Upper lobe of left lung (tissue), 6 donors: ENCODE measurements at places on chromosomes 5 and 9. TPM values are rescaled to one million over a fixed set of nuclear protein-coding genes. Genes with fewer than 3 reads are reported as not detected.

- peaks cover 51% of the 10 kb centered on the region for H3K4me1 ChIP-seq
- H3K4me3 ChIP-seq, result no peak overlapping the region
- H3K36me3 ChIP-seq, result peaks cover 4% of the 10 kb centered on the region
- DNase-seq, result no peak
Measured at GRCh38 chr5:39415201-39415600, 9.6 kb downstream of the DAB2 start.

GRCh38 chr9:98787766-98788335 lies 8.5 kb downstream of the ANKS6 start:
- no peaks in the 10 kb centered on the region for H3K27me3 ChIP-seq
- no peak overlapping the region for H3K4me3 ChIP-seq
- peaks cover 20% of the 10 kb centered on the region for H3K4me1 ChIP-seq
- no peak for DNase-seq

DNA sequence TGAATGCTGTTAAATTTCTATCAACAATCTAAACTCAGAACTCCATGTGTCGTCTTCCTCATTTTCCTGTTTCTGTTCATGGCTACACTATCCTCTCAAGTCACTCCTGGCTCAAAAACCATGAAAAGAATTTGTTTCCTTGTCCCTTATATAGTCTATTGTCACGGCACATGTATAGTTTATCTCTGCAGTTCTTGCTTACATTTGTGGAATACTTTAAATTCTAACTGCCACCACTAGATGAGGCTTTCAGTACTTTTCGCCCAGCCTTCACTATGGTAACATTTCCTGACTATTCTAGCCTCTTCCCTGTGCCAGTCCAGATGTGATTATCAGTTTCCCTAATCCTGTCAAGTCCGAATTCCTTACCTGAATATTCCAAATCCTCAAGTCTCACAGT lies 34.6 kb downstream of the PKD2L2 start:
- DNase-seq, result no peak
- no peaks in the 10 kb centered on the region for H3K4me1 ChIP-seq
- no peaks in the 10 kb centered on the region for H3K36me3 ChIP-seq
- H3K4me3 ChIP-seq, result no peak overlapping the region
- no peak overlapping the region for H3K27ac ChIP-seq
- no peaks in the 10 kb centered on the region for H3K27me3 ChIP-seq

DNA sequence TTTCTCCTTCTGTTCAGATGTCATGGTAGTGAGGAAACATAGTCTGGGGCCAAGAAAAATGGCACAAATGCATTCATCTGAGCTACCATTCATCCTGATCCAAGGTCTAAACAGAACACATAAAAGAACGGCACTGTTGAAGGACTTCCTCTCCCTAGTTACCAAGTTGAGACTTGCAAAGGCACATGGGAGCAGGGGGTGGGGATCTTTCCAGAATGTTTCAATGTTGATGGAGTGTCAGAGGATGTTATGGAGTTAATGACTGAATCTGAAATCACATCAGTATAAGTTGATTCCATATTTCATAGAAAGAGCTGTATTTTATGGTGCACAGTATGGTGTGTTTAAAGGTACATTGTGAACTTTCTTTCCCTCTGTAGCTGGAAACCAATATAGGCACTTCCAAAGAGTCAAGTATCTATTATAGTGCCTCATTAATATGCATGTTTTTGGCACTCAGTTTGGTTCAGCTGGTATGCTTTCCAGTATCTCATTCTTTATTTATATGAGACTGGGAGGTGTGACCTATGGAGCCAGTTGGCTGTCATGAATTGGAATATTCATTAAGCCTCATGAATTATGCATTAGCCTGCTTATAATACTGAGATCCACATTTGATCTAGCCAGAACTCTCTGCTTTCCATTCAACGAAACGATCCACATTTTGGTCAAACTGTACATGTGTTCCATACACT lies 603.0 kb downstream of the NR2F1-AS1 start:
- H3K36me3 ChIP-seq, result no peaks in the 10 kb centered on the region
- no peak for DNase-seq
- H3K4me3 ChIP-seq, result no peak overlapping the region

DNA sequence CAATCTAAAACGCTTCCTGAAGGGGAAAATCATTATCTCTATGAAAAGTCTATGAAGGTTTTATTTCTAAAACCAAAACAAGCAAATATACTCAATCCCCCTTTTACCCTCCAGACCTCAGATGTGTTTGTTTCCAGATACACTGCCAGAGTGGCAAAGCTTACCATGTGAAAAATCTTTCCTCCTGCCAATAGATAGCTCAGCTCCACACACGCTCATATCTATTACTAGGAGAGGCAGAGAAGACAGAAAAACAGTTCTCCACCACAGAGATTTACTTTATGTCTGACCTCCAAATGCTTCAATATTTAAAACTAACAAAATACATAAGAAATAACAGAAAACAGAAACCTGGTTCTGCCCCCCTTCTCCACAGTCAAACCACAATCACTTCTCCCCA lies 7.0 kb downstream of the IRX2 start:
- H3K36me3 ChIP-seq, result no peaks in the 10 kb centered on the region
- H3K4me1 ChIP-seq, result peaks cover 17% of the 10 kb centered on the region
- peaks cover 36% of the 10 kb centered on the region for H3K27me3 ChIP-seq
- no peak overlapping the region for H3K27ac ChIP-seq

DNA sequence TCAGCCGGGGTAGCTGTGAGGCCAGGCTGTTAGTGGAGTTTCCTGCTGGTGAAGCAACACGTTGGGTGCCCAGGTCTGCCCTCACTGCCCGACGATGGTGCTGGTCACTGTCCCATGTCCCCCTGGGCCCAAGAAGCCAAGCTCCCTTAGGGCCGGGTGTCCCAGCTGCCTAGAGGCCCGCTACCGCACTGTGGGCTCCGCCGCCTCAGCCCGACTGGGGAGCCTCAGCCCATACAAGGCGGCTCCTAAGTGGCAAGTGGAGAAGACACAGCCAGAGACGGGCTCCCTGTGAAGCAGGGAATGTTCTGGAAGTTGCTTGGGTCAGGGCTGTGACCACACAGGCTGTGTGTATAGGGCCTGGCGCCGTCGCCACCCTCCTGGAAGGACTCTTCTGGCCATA lies 96.9 kb downstream of the RXRA start:
- DNase-seq, result peak; percentile 74
- no peak overlapping the region for H3K4me3 ChIP-seq
- peak overlapping the region; percentile 66 for H3K27ac ChIP-seq
- H3K36me3 ChIP-seq, result peaks cover 49% of the 10 kb centered on the region
- H3K27me3 ChIP-seq, result no peaks in the 10 kb centered on the region

GRCh38 chr5:72018143-72018803 lies 89.0 kb upstream of the MAP1B start:
- no peaks in the 10 kb centered on the region for H3K36me3 ChIP-seq
- no peak overlapping the region for H3K4me3 ChIP-seq
- H3K27ac ChIP-seq, result no peak overlapping the region

- H3K36me3 ChIP-seq, result no peaks in the 10 kb centered on the region
- no peaks in the 10 kb centered on the region for H3K27me3 ChIP-seq
- no peaks in the 10 kb centered on the region for H3K4me1 ChIP-seq
- H3K4me3 ChIP-seq, result no peak overlapping the region
- no peak overlapping the region for H3K27ac ChIP-seq
Measured at GRCh38 chr5:2149195-2149539, 266.4 kb upstream of the IRX4 start.

DNA sequence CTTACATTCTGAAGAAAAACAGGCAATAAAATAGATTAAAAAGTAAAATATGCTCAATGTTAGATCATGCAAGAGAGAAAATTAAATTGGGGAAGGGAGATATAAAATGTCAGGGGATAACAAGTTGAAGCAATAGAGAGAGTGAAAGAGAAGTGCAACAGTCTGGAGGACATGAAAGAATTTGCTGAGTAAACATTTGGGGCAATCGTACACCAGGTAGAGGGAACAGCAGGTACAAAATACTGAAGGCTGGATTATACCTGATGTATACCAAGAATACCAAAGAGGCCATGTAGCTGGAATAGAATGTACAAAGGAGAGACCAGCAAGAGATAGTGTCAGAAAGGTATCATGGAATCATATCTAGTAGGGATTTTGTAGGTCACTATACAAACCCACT lies 300.8 kb downstream of the DNAH5 start:
- H3K4me1 ChIP-seq, result no peaks in the 10 kb centered on the region
- no peak overlapping the region for H3K27ac ChIP-seq
- H3K27me3 ChIP-seq, result no peaks in the 10 kb centered on the region

DNA sequence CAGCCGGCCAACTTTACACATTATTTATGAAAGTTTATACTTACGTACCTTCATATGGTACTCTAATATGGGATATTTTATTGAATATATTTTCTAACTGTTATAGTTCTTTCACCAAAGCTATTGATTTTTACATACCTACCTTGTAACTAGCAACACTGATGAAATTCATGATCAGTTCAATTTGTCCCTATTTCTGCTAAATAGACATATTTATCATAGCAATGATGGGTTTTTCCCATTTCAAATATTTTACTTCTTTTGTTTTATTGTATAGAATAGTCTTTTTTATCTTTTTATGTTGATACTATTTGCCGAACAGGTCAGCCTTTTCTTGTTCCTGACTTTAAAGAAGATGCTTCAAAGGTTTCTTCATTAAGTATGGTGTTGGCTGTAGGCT lies 59.0 kb upstream of the CTNND2 start:
- H3K27me3 ChIP-seq, result no peaks in the 10 kb centered on the region
- no peak overlapping the region for H3K4me3 ChIP-seq
- no peaks in the 10 kb centered on the region for H3K4me1 ChIP-seq
- DNase-seq, result no peak

GRCh38 chr9:77783518-77783917 lies 135.4 kb upstream of the GNA14 start:
- no peak overlapping the region for H3K27ac ChIP-seq
- no peaks in the 10 kb centered on the region for H3K27me3 ChIP-seq
- no peak overlapping the region for H3K4me3 ChIP-seq
- peaks cover 5% of the 10 kb centered on the region for H3K4me1 ChIP-seq

DNA sequence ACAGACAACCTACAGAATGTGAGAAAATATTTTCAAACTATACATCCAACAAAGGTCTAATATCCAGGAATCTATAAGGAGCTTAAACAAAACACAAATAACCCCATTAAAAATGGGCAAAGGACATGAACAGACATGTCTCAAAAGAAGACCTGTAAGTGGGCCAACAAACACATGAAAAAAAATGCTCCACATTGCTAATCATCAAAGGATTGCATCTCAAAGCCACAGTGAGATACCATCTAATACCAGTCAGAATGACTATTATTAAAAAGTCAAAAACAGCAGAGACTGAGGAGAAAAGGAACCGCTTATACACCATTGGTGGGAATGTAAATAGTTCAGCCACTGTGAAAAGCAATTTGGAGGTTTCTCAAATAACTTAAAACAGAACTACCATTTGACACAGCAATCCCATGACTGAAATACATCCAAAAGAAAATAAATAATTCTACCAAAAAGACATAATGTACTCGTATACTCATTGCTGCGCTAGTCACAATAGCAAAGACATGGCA lies 39.1 kb upstream of the C5orf63 start:
- no peak overlapping the region for H3K4me3 ChIP-seq
- H3K36me3 ChIP-seq, result no peaks in the 10 kb centered on the region
- no peaks in the 10 kb centered on the region for H3K4me1 ChIP-seq
- no peak overlapping the region for H3K27ac ChIP-seq

DNA sequence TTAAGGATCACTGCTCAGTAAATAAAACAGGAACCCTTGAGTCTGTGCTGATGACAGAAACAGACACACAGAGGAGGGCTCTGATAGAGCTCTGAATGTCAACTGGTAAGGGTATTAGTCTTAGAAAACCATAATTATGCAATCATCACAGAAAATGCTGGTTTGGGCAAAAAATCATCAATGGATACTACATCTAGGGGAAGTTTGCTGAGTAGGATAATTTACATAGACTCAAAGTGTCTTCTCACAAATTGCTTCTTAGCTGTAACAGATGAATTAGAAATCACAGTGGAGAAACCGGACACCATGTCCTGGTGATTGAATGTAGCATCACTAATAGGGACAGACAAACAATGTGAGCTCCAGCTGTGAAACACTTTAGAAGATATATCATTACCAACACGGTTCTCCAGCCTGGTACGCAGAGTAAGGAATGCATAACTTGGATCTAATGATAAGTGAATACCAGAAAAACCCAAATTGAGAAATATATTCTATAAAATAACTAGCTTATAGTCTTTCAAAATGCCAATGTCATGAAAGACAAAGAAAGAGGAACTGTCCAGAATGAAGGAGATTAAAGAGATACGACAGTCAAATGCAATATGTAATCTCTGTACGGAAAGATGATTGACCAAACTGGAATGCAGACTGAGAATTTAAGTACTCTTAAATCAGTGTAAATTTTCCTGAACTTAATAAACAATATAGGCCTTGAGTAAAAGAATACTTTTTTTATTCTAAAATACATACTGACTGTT lies 17.3 kb downstream of the CHD1 start:
- H3K27ac ChIP-seq, result no peak overlapping the region
- no peak for DNase-seq
- H3K36me3 ChIP-seq, result peaks cover 6% of the 10 kb centered on the region
- H3K4me1 ChIP-seq, result peaks cover 13% of the 10 kb centered on the region
- no peaks in the 10 kb centered on the region for H3K27me3 ChIP-seq

DNA sequence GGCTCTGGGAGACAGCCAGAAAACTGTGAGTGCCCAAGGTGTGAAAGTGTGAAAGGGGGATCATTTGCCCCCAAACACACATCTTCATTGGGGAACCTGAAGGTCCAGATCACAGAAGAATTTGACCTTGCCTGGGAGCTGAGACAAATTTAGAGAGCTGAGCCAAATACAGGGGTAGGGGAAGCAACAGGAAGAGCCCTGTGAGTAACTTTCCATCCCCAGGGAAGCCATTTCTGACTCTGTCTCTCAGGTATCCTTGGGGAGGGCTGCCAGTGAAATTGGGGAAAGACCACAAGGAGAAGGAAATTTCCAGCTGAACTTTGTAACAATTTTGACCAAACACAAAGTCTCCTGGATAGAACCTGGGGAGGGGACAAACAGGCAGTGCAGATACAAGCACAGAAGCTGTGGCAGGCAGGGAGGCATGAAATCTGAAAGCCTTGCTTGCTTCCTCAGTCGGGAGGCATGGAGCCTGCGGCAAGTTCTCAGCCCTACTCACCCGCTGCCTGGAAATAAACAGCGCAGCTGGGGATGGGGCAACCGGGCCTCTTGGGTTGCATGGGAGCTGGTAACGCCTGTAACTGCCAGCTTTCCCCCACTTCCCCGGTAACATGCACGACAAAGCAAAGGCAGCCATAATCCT lies 31.5 kb upstream of the ZCCHC9 start:
- H3K27ac ChIP-seq, result no peak overlapping the region
- H3K4me1 ChIP-seq, result no peaks in the 10 kb centered on the region
- no peak overlapping the region for H3K4me3 ChIP-seq
- no peaks in the 10 kb centered on the region for H3K27me3 ChIP-seq

DNA sequence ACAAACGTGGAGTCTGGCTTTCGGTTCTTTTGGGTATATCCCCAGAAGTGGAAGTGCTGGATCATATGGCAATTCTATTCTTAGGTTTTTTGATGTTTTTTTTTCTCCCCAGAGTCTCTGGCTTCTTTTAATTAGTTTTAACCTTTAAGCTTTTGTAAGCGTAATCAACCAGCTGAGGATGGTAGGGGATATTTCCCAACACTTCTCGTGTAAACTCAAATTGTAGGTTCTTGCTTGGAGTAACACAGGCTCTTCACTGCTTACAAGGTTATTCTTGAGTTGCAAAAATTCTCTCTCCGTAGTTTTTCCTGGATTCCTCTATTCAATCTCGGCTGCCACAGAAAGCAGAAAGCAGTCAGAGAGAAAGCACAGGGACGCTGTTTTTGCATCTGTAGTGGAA lies 11.9 kb downstream of the LAMC3 start:
- H3K36me3 ChIP-seq, result no peaks in the 10 kb centered on the region
- H3K27ac ChIP-seq, result no peak overlapping the region
- no peaks in the 10 kb centered on the region for H3K27me3 ChIP-seq
- no peak overlapping the region for H3K4me3 ChIP-seq
- no peak for DNase-seq

ARL10 gene
- 7.3 TPM for total RNA-seq

SLC6A3 gene
- 1.2 TPM for total RNA-seq
